Fibroblast of villous mesenchyme (primary cell): ENCODE measurements at places on chromosomes 2 and 18.

- DNase-seq, result no peak
These were observed 7.7 kb upstream of the AMMECR1L start for GRCh38 chr2:127893494-127893893.

DNA sequence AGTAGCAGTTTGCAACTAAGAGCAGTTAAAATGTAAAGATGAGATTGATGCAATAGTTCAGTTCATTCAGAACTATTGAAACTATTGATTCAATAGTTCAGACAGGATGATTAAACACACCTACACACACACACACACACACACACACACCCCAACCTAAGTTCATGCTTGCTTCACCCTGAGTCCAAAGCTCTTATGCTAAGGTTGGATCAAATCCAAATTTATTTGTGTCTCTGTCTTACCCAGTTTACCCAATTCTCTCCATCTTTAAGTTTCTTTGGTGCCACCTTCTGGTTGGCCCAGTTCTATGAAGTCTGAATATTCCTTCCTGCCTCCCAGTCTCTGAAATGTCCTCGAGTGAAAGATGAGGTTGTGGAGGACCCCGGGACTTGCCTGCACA lies 5.1 kb downstream of the SERPINB8 start:
- DNase-seq, result peak; percentile 47

- DNase-seq, result peak; percentile 98
These were observed 30.5 kb downstream of the LAMA3 start for GRCh38 chr18:23719634-23720201.

GRCh38 chr2:23721454-23721826 lies 205.5 kb downstream of the ATAD2B start:
- no peak for DNase-seq

GRCh38 chr2:15293262-15293937 lies 267.7 kb downstream of the NBAS start:
- DNase-seq, result no peak

DNA sequence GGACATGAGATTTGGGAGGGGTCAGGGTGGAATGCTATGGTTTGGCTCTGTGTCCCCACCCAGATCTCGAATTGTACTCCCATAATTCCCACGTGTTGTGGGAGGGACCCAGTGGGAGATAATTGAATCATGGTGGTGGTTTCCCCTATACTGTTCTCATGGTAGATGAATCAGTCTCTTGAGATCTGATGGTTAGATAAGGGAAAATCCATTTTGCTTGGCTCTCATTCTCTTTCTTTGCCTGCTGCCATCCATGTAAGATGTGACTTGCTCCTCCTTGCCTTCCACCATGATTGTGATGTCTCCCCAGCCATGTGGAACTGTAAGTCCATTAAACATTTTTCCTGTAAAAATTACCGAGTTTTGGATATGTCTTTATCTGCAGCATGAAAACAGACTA lies 80.9 kb upstream of the GALNT5 start:
- DNase-seq, result no peak

DNA sequence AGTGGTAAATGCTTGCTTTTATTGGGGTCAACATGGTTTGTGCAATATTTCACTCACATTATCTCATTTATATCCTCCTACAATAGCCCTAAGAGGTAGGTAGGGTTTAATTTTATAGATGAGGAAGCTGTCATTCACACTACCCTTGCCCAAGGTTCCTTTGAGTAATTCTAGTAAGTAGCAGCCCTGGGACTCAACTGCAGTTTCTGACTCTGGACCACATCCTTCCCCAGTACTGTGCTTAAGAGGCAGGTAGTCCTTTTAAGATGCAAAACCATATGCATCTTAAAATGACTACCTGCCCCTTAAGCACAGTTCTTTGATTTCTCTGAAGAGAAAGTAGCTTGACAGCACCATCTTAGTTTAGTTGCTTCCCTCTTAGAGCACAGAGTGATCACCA lies 15.7 kb upstream of the NT5C1B start:
- no peak for DNase-seq

DNA sequence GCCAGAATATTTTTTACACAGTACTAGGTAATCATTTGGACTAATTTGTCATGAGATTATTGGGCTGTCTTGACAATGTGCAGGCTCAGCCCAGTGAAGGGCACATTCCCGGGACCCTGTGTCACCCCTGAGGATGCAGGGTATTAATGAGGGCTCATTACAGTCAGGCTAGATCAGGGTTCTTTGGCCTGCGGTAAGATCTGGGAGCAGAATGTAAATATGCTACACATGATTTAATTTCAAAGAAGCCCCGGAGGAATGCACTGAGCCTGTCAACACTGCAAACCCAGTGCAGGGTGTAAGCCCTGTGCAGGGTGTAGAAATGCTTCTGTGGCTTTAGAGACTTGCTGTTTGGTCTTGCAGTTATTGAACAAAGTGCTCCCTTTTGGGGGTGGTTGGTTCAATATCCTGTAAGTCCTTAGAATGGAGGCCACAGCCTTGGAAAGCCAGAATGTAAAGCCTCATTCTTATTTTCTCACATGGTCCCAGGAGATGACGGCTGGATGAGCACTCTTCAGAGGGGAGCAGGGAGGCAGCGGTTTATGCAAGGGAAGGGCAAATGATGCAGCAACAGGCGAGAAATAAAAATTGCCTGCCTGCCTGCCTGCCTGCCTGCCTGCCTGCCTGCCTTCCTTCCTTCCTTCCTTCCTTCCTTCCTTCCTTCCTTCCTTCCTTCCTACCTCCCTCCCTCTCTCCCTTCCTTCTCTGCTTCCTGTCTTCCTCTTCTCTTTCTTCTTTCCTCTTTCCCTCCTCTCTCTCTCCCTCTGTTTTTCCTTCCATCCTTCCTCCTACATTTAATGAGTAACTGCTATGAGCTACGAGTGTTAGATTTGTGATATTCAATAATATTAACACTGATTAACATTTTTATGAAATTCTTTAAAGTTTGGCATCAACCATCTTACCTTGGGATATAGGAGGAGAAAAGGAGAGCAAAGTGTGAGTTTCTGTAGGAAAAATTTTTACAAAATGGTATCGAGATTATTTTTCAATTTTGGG lies 148.8 kb downstream of the VAPA start:
- DNase-seq, result peak; percentile 99

DNA sequence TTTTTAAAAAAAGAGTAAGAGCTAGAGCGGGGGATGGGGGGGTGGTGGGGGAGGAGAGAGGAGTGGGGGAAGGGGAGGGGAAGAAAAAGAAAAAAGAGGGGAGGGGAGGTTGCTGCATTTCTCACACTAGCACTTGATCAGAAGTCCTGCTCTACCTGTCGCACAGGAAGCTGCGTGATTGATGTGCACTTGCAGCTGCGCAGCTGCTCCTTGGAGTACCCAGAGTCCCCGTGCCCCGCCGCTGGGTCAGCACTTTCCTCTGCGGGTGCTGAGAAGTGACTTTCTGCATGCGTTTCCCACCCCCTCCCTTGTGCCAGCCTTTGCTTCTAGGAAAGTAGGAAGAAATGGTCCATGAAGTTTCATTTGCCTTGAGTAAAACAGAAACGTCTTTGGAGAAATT lies 297.3 kb downstream of the ETAA1 start:
- DNase-seq, result no peak

DNA sequence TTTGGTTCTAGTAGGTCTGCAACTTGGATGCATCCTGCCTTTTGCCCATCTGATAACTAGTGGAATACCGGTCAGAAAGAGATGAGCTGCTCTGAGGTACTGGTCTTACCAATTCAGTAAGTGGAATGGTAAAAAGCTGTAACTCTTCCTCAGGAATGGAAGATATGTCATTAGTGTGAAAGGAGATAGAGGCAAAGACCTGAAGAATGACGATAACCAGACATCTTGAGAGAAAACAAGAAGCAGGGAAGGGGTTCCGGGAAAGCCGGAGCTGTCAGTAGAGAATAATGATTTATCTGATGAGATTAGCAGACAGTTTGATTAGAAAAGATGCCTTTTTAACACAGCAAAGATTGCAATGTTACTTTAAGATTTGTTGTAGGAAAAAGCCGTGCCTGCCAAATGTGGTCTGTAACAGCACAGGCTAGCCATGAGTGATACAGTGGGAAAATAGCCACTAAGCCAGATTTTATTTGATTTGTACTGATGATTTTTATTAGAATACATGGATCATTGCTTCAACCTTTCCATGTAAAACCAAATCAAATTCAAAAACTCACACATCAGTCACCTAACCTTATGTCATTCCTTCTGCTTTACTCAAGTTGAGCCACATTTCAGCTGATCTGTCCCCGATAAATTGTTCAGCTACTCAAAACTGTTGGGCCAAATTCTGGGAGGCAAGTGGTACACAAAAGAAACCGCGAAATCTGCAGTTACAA lies 110.0 kb downstream of the TCF4 start:
- peak; percentile 62 for DNase-seq

DNA sequence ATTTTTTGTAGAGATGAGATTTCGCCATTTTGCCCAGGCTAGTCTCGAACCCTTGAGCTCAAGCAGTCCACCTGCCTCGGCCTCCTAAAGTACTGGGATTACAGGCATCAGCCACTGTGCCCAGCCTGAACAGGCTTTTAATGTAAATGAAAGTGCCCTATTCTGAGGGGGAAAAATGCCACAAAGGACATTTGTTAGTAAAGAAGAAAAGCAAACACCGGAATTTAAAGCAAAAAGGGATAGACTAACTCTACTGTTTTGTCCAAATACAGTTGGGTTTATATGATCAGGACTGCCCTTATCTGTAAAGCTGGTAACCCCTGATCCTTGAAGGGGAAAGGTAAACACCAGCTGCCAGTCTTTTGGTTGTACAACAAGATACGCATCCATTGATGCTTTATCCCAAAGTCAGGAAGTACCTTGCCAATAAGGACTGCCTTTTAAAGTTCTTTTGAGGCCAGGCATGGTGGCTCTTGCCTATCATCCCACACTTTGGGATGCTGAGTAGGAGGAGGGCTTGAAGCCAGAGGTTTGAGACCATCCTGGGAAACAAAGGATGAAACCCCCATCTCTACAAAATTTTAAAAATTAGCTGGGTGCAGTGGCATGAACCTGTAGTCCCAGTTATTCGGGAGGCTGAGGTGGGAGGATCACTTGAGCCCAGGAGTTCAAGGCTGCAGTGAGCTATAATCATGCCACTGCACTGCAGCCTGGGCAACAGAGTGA lies 13.1 kb downstream of the CLEC4F start:
- no peak for DNase-seq

GRCh38 chr18:76618721-76619120 lies 123.7 kb upstream of the ZNF516 start:
- DNase-seq, result no peak

DNA sequence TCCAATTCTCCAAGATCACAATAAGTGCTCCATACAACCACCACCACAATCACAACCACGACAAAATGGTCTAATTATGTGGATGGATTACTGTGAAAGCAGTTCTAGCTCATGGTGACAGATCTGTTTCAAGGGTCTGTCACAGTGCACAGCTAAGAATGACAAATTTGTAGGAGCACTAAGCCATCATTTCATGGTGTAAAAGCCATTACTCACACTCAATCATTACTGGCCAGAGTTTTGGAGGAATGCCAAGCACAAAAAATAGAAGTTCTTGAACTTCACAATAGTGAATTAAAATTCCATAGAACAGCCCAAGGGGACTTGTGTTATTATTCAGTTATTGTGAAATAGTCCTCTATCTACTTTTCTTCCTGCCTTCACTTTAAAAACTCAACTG lies 2.3 kb downstream of the CPS1 start:
- DNase-seq, result no peak

DNA sequence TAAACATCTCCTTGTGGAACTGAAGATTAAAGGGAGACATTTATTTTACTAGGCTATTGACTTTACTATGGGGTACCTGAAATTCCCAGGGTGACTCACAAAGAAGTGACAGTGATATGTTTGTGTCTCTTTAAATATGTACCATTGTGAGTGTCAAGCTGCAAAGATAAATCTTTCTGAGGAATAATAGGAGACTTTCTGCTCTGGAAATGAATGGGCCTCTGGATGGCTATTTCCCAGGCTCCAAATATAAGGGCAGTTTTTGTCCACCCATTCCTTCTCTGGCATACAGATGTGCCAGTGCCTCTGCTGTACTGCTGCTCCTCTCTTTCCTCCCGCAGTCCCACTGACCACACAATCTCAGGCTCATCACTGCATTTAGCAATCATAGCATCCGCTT lies 586.4 kb upstream of the CNTNAP5 start:
- no peak for DNase-seq

DNA sequence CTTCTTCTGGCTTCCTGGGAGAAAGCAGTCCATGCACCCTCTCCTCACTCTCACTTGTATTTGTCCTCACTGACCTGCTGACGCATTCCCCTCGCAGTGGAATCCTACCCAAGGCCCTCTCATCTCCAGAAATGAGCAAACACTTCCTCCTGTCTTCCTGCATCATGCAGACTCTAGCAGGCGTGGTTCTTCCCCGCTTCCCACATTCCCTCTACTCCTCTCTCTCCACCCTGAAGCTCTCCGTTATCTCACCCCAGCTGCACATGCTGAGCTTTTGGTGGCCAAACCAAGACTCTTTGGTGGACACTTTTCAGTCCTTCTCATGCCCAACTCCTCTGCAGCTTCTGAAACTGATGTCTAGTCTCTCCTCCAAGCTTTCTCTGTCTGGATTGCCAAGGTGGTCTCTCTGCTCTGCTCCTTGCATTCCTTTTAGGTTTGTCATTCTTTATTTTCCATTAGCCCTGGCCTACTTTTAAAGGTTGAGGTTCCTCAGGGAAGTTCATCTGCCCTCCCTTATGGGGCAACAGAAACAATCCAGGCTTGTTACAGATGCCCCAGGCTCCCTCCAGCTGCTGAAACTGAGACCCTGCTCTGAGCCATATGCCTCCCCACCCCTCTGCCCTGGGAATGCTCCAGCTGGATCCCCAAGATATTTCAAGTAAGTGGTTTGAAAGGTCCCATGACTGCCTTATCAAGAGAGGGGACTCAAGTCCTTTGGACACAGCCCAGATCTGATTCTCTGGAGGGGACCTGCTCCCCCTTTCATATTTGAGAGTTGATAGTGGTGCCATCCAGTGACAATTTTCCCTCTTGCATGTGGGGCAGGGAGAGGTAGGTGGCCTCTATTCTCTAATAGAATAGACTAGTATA lies 835 bp upstream of the IL18RAP start:
- DNase-seq, result no peak

DNA sequence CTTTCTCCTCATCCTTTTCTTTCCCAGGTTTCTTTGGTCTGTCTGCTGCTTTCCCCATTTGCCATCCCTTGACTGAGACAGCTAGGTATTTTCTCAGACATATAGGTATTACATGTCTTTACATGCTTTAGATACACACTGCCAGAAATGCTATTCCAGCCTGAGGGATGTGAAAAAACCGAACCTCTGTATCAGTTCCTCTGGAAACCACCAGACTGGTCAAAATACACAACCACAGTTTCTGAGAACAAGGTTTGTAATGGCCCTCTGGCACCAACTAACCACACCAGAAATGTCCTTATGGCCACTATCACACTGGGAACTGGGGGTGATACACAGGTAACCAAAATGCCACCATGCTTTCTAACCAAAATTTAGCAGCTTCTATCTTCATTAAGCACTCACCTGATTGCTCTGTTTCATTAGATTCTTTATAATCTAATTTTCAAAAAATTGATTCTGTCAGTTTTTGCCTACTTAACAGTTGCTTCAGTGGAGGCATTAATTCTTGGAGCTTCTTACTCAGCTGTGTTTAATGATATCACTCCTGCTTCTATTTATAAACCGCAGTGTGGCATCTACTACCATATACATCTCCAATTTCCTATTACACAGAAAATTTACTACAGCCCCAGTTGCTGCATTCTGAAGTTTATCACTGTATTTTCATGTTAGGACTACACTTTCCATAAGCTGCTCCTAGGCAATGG lies 243.5 kb downstream of the WDPCP start:
- no peak for DNase-seq

GRCh38 chr2:166297951-166298350 lies 77.8 kb downstream of the SCN9A start:
- DNase-seq, result peak; percentile 3

GRCh38 chr18:3427944-3428343 lies 22.0 kb upstream of the TGIF1 start:
- no peak for DNase-seq
